Naive thymus-derived CD4-positive, alpha-beta T cell (primary cell): ENCODE measurements at places on chromosomes 2 and 18. TPM values are rescaled to one million over a fixed set of nuclear protein-coding genes. Genes with fewer than 3 reads are reported as not detected.

The FMNL2 gene
- 1.7 and 2.0 TPM in 2 replicates for total RNA-seq

The VWA3B gene
- not detected in 2 replicates for total RNA-seq

The HOXD11 gene
- not detected for total RNA-seq

The SLC4A5 gene
- 18.5 TPM for total RNA-seq

The D2HGDH gene
- 32.5 TPM for total RNA-seq

The ZNF512 gene
- total RNA-seq = 26.6 TPM

The RSAD2 gene
- total RNA-seq = 72.6 and 73.3 TPM in 2 replicates

The PLA2R1 gene
- not detected for total RNA-seq

The KLHL29 gene
- 5.8 and 6.5 TPM in 2 replicates for total RNA-seq

The CNDP1 gene
- total RNA-seq = not detected

The C2orf80 gene
- not detected for total RNA-seq

DNA sequence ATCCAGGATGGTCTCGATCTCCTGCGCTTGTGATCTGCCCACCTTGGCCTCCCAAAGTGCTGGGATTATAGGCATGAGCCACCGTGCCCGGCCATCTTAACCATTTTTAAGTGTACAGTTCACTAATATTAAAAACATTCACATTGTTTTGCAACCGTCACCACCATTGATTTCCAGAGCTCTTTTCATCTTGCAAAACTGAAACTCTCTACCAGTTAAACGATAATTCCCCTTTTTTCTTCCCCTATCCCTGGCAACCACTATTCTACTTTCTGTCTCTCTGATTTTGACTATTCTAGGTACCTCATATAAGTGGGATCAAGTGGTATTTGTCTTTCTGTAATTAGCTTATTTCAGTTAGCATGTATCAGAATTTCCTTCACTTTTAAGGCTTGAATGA lies 16.8 kb upstream of the NEUROD1 start:
- no peaks in the 10 kb centered on the region for H3K27me3 ChIP-seq
- H3K4me3 ChIP-seq = no peak overlapping the region
- H3K36me3 ChIP-seq = no peaks in the 10 kb centered on the region
- H3K4me1 ChIP-seq = no peaks in the 10 kb centered on the region

- no peaks in the 10 kb centered on the region for H3K4me1 ChIP-seq
- H3K4me3 ChIP-seq = no peak overlapping the region
- no peak overlapping the region for H3K27ac ChIP-seq
- H3K36me3 ChIP-seq = peaks cover under 1% of the 10 kb centered on the region
Measured at GRCh38 chr18:62280058-62280457, 45.1 kb upstream of the TNFRSF11A start.

DNA sequence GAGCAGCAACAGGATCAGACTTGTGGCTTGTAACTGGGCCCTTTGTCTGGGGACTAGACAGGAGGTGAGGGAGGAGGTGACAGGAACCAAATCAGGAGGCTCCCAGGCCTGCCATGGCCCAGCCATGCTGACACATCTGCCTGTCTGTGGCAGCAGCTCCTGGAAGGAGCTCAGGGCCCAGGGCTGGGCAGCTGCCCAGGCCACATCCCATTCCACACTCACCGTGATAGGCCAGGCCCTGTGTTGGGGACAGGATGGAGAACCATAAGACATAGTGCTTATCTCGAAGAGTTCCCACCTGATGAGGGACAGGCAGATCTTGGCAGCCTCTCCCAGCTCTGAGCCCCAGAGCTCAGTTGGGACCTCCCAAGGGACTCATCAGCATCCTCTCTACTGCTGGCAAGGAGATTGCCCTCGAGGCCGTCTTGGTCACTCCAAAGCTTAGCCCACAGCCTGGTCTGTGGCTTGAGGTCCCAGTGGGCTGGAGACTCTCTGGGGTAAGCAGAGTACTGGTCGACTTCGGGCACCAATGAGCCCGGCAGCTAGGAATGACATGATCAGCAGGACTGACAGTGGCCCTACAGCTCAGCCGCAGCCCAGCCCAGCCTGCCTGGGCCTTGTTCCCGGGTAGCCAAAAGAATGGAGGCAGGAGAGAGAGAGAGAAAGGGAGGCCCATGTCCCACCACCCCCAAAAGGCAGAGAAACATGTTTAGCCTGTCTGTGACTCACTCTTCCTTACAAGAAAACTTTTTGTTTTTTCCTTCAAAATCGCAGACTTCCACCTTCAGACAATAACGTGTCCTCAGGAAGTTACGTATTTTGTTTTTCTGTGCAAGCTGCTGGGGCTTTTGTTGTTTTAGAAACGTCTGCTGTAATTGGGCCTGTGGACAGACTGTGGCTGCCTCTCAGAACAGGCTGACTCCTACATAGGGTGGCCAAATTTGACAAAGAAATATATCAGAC lies 82.1 kb downstream of the HS1BP3 start:
- no peaks in the 10 kb centered on the region for H3K4me1 ChIP-seq
- H3K36me3 ChIP-seq = no peaks in the 10 kb centered on the region
- no peak for DNase-seq

DNA sequence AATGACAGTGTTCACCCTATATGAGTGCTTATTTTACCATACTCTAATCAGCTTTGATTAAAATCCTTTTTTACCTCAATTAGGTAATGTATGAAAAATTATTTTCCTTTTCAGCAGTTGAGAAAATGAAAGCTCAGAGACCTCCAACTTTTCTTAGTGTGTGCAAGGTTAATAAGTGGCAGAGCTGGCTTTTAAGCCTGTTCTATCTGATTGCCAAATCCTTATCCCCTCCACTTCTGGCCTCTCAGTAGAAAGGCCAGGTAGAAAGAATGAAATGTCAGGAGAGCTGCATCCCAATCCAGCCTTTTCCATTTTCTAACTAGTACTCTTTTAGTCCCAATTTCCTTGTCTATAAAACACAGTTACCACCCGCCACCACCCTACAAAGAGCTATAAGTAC lies 67.6 kb upstream of the LCLAT1 start:
- no peak overlapping the region for H3K4me3 ChIP-seq
- H3K4me1 ChIP-seq = no peaks in the 10 kb centered on the region
- no peak for DNase-seq

- no peak for DNase-seq
- H3K27ac ChIP-seq = no peak overlapping the region
- H3K27me3 ChIP-seq = no peaks in the 10 kb centered on the region
- no peak overlapping the region for H3K4me3 ChIP-seq
- H3K4me1 ChIP-seq = no peaks in the 10 kb centered on the region
Measured at GRCh38 chr2:100178085-100178788, 35.8 kb upstream of the AFF3 start.

DNA sequence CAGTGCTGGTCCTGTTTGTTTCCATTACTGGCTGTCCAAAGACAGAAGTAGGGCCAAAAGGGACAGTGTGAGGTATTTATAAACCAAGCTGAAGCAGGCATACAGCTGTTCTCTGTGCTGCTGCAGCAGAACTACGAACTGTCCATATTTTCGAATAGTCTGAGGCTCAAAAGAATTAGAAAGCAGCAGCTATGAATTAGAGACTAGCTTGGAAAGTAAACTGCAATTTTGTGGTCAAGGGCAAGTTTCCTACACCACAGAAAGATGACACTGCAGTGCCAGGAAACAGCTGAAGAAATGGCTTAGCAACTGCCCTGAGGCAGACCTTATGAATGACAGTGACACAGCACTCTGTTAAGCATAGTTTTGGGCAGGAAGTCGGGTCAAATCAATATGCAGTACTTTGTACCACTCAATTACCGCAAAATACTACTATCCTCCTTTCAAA lies 125.3 kb downstream of the TMEM131 start:
- peaks cover 20% of the 10 kb centered on the region for H3K4me1 ChIP-seq
- no peak overlapping the region for H3K27ac ChIP-seq
- DNase-seq = peak; percentile 13
- H3K27me3 ChIP-seq = no peaks in the 10 kb centered on the region
- H3K36me3 ChIP-seq = no peaks in the 10 kb centered on the region

- DNase-seq = no peak
- no peaks in the 10 kb centered on the region for H3K36me3 ChIP-seq
- H3K27me3 ChIP-seq = no peaks in the 10 kb centered on the region
- no peak overlapping the region for H3K27ac ChIP-seq
- H3K4me1 ChIP-seq = no peaks in the 10 kb centered on the region
Measured at GRCh38 chr2:230939066-230939591, 14.1 kb upstream of the GPR55 start.

GRCh38 chr2:32482471-32482870 lies 125.6 kb downstream of the BIRC6 start:
- H3K4me3 ChIP-seq = no peak overlapping the region
- no peak for DNase-seq

- H3K27ac ChIP-seq = no peak overlapping the region
- H3K27me3 ChIP-seq = no peaks in the 10 kb centered on the region
- no peaks in the 10 kb centered on the region for H3K4me1 ChIP-seq
- no peak for DNase-seq
Measured at GRCh38 chr2:222621893-222622292, 34.0 kb downstream of the FARSB start.

DNA sequence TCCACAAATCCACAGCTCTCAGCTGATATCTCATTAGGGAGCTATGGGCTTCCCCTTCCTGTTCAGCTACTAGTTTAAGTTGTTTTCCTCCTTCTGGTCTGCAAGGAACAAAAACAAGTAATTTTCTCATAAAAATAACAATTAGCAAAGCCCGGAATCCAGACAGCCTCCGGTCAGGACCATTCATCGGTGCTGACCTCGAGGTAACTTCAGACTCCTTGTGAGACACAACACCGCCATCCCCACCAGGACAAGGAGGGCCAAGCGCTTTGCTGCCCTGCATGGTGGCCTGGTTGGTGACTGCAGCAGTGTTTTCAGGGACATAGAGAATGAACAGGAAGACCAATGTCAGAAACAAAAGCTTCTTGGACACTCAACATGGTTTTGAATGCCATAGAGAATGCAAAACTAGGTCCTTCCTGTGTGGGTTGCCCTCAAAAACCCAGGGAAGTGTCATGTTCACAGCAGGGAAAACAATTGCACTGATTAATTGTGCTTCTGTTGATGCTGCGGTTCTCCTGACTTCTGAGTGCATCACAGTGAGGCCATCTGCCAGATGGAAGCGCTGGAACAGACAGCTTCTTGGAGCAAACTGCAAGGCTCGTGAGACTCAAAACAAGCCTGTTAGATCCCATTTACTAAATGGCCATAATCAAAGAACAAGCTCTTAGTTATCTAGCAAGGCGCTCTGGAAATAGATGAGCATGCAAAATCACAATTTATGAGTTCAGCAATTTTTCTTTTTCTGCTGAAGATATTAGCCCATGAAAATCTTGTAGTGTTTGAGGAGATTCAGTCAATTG lies 77.1 kb downstream of the HS1BP3 start:
- no peaks in the 10 kb centered on the region for H3K27me3 ChIP-seq
- H3K4me1 ChIP-seq = peaks cover 13% of the 10 kb centered on the region
- H3K36me3 ChIP-seq = no peaks in the 10 kb centered on the region
- DNase-seq = no peak
- H3K27ac ChIP-seq = no peak overlapping the region
- H3K4me3 ChIP-seq = no peak overlapping the region

DNA sequence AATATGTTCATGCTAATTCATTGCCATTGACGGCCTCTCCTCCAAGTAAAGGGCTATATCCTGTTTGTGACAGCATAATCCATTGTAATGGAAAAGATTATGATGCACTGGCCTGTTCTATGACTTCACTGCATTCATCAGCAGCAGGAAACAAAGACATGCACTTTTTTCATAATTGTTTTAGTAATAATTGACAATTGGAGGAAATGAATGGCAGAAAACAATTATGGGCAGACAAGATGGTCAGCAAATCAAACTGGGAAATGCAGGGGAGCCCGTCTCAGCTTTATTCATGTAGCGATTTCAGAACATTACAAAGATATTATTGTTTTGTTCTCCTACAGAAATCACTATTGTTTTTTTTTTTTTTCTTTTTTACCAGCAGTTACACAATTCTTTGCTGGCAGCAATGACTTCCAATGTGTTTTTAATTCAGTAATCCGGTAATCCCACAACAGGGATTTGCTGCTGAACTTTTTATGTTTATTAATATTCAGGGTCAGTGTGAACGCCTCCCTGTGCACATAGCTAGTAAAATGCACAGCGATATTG lies 33.8 kb upstream of the RASGRP3 start:
- no peak overlapping the region for H3K4me3 ChIP-seq
- H3K4me1 ChIP-seq = no peaks in the 10 kb centered on the region
- H3K36me3 ChIP-seq = no peaks in the 10 kb centered on the region

DNA sequence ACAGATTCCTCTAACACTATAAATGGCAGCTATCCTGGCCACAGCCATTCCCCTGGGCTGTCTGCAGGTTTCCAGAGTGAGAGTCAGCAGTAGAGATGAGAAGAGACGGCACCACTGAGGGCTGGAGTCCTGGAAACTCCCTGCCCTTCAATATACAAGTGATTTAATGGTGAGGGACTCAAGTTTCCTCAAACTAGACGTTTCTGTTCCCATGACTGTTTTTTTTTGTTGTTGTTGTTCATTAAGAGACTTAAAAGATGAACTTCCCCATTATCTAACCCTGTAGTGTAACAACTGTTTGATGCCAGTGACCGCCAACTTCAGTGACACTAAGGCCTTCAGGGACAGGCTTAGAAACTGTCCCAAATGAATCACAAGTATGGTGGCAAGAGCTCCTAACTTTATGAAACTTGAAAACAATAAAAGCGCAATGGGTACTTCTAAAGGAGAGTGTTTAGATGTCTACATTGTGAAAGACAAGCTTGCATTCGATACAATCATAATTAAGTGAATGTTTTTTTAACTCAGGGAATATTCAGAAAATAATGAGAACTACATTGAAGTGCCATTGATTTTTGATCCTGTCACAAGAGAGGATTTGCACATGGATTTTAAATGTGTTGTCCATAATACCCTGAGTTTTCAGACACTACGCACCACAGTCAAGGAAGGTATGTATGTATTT lies 34.0 kb downstream of the IL1R2 start:
- H3K36me3 ChIP-seq = no peaks in the 10 kb centered on the region
- no peak overlapping the region for H3K27ac ChIP-seq
- H3K4me1 ChIP-seq = no peaks in the 10 kb centered on the region
- no peak for DNase-seq
- no peaks in the 10 kb centered on the region for H3K27me3 ChIP-seq

DNA sequence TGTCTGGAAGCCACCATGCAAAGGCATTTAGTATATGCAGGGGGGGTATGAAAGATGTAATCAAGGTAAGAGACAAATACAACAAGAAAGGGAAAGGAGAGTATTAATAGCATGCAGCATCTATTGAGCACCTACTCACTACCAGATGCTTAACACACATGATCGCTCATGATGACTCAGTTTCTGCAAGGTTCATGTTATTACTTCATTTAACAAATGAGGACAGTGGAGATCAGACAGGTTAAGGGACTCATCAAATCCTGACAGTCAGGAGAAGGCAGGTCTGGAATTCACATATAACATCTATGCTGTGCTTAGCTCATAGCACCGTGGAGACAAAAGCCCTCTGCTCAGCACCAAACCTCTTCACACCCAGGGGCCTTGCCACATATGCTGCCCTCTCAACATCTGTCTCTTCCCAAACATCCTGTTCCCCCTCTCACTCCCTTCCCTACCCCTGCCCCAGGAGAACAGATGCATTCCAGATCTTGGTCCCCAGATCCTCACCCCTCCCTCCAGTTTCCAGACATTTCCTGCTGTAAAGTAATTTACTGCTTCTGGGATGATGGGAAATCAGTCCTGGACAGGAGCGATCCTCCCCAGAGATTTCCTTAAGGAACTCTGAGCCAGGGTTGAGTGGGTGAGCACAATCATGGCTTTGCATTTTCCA lies 155.3 kb downstream of the ANTXR1 start:
- no peak overlapping the region for H3K4me3 ChIP-seq
- H3K4me1 ChIP-seq = no peaks in the 10 kb centered on the region
- no peaks in the 10 kb centered on the region for H3K27me3 ChIP-seq
- H3K27ac ChIP-seq = no peak overlapping the region
- no peaks in the 10 kb centered on the region for H3K36me3 ChIP-seq

GRCh38 chr2:11009891-11010290 lies 98.2 kb downstream of the KCNF1 start:
- H3K27ac ChIP-seq = no peak overlapping the region
- H3K27me3 ChIP-seq = no peaks in the 10 kb centered on the region
- DNase-seq = no peak
